ENCODE measurements at places on chromosomes 5 and 9. TPM values are rescaled to one million over a fixed set of nuclear protein-coding genes. Genes with fewer than 3 reads are reported as not detected.

DNA sequence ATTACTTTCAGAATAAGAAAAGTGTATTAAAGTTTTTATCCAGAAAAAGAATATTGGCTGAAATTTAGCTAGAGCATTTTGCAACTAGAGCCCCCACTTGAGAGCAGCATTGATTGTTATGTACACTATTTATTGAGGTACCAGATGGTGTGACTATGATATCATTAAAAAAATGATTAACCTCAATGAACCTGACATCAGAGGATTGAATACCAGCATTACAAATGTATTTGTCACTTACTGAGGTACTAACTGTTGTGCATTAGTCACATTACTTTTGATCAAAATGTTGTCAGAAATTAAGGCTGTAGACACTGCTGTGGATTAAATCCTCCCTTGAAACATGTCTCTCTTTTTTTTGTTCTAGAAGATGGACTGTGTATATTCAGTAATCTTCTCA, 127.8 kb upstream of the DHFR start:
- DNase-seq: no peak
- H3K4me3 ChIP-seq: no peak overlapping the region
- peaks cover 16% of the 10 kb centered on the region for H3K36me3 ChIP-seq
- no peak overlapping the region for H3K27ac ChIP-seq

GRCh38 chr5:95554647-95555548, at the start of the genes ARSK and SKIC3:
TSS of gene ARSK (plus strand) at chr5:95555101. CDS start at chr5:95555279, 178 bp downstream.
TSS of gene SKIC3 (minus strand) at chr5:95554977. CDS start at chr5:95547150, 7,827 bp downstream.
- H3K27me3 ChIP-seq: no peaks in the 10 kb centered on the region
- peak within 1 kb of the TSS; percentile 70 for H3K27ac ChIP-seq
- H3K36me3 ChIP-seq: peaks cover 10% of the 10 kb centered on the region
- peaks cover 17% of the 10 kb centered on the region for H3K4me1 ChIP-seq

The PCDHA9 gene
- total RNA-seq: not detected

- no peaks in the 10 kb centered on the region for H3K36me3 ChIP-seq
- no peak overlapping the region for H3K27ac ChIP-seq
- no peak overlapping the region for H3K4me3 ChIP-seq
- no peaks in the 10 kb centered on the region for H3K4me1 ChIP-seq
Measured at GRCh38 chr5:52077941-52078815, 694.9 kb downstream of the ISL1 start.

DNA sequence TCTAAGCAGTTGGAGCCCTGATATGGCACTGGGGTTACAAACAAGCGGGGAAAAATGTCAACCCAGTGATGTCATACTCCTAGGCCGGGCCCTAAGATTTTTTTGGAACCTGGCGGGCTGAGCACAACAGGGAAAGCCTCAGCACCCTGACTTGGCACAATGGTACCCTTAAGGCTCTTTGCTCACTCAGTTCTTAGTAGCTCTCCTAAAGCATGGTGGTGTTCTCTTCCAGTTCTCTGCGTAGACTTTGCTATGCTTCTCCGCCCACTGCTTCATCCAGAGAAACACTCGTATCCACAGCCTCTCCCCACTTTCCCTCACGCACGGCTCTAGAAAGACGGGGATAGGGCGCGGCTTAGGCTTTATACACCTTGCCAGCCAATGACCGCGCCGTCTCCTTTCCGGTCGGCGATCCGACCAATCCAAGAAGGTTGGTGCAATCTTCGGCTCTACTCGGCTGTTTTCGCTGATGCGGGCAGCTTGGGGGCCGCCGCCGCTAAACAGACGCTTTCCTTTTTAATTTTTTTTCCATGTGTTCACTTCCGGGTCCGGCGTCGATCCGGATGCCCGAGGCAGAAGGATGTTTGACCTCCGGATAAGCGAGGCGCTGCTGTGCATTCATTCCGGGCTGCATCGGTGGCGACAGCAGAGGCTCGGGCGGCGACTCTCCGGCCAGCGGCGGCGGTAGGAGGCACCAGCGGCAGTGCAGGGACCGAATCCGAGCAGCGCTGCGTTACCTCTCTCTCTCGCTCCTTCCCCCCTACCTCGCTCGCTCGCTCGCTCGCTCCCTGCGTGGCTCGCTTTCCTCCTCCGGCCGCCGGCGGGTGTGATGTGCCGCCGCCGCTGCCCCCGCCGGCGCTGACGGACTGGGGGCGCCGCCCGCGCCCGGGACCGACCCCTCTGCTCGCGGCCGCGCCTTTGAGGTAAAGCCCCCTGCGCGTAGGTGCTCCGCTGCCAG, at the start of gene CSNK1G3:
Gene CSNK1G3 (plus strand): TSS at position 530 of the 958 bp plus-strand sequence. CDS start 33,487 bp downstream, outside the sequence.
- H3K4me3 ChIP-seq: peak within 1 kb of the TSS; percentile 74
- DNase-seq: peak; percentile 97
- H3K36me3 ChIP-seq: no peaks in the 10 kb centered on the region
- peaks cover 16% of the 10 kb centered on the region for H3K4me1 ChIP-seq
- no peak within 1 kb of the TSS for H3K27ac ChIP-seq

- no peak overlapping the region for H3K27ac ChIP-seq
- no peaks in the 10 kb centered on the region for H3K27me3 ChIP-seq
- no peaks in the 10 kb centered on the region for H3K4me1 ChIP-seq
- no peak for DNase-seq
Measured at GRCh38 chr9:132207839-132208615, 46.2 kb downstream of the NTNG2 start.

The PCDHGA12 gene
- total RNA-seq: 7.8 TPM

The CD74 gene
- 8,933 TPM for total RNA-seq

DNA sequence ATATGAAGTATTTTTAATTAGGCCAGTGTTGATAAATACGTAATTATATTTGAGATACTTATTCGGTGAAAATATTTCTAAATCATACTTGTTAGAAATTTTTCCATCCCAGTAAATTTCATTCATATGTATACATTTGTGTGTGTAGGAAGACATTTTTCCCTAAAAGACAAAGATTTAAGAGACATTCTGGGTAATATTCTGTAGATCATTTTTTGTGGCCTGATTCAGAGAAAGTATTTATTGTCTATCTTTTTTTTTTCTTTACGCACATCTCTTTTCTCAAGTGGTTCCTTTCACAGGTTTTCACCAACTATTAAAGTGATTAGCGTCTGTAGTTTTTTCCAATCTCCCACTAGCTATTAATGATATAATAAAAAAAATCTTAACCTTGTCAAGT, 224.1 kb downstream of the MEF2C start:
- peak overlapping the region; percentile 70 for H3K4me3 ChIP-seq
- no peak for DNase-seq
- peaks cover 61% of the 10 kb centered on the region for H3K4me1 ChIP-seq
- no peaks in the 10 kb centered on the region for H3K27me3 ChIP-seq

DNA sequence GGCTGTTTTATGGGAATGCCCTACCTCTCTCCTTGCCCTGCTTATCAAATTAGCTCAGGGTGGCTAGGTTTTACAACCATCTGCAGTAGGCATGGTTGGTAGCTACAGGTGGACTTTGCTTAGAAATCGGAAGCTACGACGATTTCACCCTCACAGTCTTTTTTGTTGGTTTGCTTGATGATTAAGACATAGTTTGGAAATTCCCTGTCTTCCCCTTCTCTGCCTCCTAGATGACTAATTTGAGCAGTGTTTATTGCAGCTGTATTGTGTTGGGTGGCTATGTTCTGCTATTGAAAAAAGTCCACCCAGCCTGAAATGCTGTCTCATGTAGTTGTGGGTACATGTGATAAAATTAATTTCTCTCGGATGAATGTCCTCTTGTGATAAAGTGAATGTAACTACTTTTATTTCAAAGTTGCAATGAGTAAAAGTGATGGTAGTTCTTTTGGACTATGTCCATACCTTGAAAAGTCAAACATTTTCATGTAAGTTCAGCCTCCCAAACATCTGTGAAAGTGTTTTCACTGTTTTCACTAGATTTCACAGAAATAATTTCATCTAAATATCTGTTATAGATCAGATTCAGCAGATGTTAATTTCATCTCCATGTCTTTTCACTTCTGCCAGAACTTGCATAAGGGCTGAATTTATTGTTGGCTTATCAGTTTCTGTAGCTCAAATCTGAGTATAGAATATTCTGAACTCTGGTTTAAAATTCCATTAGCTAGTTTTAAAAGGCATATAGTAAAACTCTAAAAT, 37.3 kb upstream of the FYB1 start:
- H3K4me1 ChIP-seq: no peaks in the 10 kb centered on the region
- no peaks in the 10 kb centered on the region for H3K27me3 ChIP-seq
- no peak overlapping the region for H3K4me3 ChIP-seq
- DNase-seq: no peak
